ENCODE measurements at places on chromosomes 1 and 21. TPM values are rescaled to one million over a fixed set of nuclear protein-coding genes. Genes with fewer than 3 reads are reported as not detected.
A peak's percentile ranks its signal among the peaks of the same experiment; 100 is the strongest.

DNA sequence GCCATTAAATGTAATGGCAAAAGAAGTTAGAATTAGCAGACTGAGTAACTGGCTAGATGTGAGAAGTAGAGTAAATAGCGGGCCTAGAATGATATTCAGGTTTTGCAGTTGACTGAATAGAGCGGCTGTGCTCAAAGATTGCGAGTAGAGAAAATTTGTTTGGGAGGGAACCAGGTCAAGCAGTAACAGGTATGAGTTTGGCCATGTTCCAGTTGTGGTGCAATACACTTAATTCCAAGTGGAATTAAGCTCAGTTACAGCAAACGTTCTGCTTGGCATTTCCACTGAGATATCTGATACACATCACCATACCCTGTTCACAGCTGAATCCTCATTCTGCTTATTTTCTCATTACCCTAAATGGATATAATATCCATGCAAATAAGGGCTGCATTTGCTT lies 1382.9 kb downstream of the MRPL39 start:
- DNase-seq = no peak

The GBP7 gene
- not detected for total RNA-seq

GRCh38 chr1:23423415-23424292 lies 894 bp downstream of the TCEA3 start:
- no peak for DNase-seq

The MASP2 gene
- not detected for total RNA-seq

GRCh38 chr1:81224222-81224621 lies 576.5 kb upstream of the ADGRL2 start:
- no peak for DNase-seq

DNA sequence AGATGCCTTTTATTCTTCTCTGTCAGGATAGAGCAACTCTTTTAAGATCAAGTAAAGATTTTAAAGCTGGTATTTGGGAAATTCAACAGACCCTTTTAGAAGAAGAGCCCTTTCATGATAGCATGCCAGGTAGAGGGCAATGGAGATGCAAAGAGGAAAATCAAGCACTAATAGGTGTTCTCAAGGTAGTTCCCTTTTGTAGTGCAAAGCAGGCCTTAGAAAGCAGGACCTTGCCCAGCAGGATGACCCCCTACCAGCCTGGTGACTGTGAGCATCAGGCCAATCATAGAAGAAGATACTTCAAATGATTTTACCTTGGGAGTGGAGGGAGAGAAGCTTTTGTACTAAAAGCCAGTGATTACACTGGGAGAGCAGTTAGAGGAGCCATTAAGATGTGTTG lies 381.4 kb upstream of the ZRANB2 start:
- DNase-seq = no peak

The DNM3 gene
- 1.1 TPM for total RNA-seq

DNA sequence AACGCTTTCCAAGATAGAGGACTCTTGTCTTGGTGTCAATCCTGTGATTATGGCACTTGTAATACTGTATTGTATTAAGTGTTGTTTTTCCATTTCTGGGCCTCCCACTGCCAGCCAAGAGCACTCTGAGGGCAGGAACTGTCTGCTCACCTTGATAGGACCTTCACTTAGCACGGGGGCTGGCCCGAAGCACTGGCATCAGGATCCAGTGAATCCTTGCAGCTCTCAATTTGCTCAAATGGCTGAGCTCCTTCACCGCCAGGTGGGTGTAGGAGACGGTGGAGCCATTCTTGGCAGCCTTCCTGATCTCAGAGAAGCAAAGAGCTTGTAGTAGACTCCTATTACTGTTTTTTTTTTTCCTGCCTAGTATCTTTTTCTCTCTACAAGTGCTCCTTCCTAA lies 17.7 kb downstream of the MECR start:
- no peak for DNase-seq

The SRSF11 gene
- 62.3 TPM for total RNA-seq

The MYOCOS gene
- total RNA-seq = not detected

DNA sequence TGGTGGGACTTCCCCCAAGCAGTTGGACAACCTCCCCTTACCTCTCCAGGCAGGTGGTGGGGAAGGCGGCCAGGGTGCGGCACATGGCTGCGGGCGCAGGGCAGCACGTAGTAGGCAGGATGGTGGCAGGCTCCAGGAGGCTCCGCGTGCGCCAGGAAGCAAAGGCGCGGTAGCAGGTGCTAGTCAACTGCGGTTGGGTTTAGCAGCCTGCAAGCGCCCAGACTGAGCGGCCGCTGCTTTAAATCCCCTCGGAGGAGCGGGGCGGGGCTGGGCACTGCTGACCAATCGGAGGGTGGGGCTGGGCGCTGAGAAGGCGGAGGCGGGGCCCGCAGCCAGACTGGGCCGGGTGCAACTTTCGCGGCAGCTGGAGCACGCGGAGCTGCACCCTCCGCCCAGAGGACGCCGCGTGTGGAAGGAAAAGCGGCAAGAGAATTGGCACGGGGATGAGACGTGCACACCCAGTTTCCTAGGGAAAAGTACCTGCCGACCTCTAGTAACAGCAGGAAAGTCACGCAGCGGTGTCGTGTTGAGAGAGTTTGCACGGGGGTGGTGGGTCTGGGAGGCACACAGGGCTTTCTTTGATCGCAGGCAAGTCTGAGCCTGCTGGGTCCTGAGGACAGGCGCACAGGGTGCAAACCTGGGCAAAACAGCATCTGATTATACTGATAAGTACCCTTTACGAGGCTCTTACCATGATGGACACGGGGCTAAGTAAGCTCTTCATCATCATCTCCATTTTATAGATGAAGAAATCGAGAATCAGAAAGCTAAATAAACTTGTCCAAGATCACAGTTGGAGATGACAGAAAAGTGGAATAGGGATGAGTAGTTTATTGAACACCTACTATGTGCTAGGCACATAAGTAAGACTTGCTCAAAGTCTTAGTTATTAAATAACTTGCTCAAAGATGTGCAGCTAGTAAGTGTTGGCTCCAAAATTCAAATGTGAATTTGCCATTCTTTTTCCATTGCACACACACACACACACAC lies at the start of gene RGS16:
Gene RGS16, minus strand, starts transcription at position 215 of the 990 bp plus-strand sequence. Its CDS starts 130 bp downstream, at position 85.
- DNase-seq = peak; percentile 78

The RAB7B gene
- total RNA-seq = not detected

DNA sequence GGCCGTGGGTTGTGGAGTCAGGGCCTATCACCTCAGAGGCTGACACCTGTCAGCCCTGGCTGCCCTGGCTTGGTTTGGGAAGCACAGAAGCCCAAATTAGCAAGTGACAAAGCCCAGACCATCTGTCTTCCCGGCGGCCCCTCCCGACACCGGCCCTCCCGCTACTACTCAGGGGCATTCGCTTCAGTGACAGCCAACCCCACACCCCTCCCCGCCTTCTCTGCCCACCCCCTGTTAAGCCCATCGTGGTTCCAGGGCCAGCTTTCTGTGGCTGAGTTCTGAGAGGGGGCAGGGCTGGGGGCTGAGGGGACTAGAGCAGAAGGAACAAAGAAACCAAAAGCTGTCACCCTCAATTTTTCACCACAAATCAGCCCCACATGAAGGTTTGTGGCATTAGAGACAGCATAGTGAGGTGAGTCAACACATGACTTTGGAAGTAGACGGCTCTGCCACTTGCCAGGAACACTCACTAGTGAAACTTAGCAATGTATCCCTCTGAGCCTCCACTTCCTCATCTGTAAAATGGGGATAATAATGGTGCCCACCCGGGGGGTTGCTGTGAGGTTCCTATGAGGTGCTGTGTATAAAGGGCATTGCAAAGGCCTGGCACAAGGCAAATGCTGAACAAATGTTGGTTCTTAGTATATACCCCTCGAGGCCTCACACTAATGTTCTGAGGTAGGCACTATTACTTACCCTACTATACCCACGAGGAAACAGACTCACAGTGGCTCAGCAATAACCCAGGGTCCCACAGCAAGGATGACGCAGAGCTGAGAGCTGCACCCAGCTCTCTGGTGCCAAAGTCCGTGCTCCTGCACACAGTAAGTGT lies 5.2 kb upstream of the TNNI1 start:
- DNase-seq = no peak

The SLC30A2 gene
- total RNA-seq = not detected

DNA sequence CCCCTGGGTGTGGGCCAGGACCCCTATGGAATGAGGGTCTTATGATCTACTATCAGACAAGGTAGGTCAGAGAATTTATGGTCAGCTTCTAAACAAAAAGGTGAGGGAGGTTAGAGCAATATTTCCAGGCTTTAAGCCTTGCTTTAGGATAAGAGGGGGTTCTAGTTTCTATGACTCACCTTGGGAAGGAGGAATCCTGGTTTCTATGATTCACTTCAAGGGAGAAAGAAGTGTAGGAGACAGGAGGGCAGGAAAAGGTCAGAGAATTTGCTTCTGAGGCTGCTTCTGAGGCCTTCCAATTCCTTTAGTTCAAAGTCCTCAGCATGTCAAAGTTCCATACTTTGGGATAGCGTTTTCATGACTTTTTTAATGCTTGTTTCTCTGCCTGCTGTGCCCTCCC lies 35.2 kb downstream of the RGL1 start:
- DNase-seq = no peak

The MAB21L3 gene
- total RNA-seq = not detected

The KCNQ4 gene
- total RNA-seq = not detected

- peak; percentile 33 for DNase-seq
These were observed 909 bp upstream of the PAXBP1 start for GRCh38 chr21:32772281-32773047.

The DLGAP3 gene
- under 0.01 TPM for total RNA-seq

GRCh38 chr1:246577082-246577719 lies 10.9 kb downstream of the CNST start:
- DNase-seq = no peak

- peak; percentile 45 for DNase-seq
These were observed 16.9 kb upstream of the MTF2 start for GRCh38 chr1:93061895-93062792.

GRCh38 chr1:1358433-1359271 lies at the start of gene MXRA8:
MXRA8 (minus strand) TSS chr1:1358555; CDS start chr1:1358504, 51 bp downstream.
- DNase-seq = no peak

DNA sequence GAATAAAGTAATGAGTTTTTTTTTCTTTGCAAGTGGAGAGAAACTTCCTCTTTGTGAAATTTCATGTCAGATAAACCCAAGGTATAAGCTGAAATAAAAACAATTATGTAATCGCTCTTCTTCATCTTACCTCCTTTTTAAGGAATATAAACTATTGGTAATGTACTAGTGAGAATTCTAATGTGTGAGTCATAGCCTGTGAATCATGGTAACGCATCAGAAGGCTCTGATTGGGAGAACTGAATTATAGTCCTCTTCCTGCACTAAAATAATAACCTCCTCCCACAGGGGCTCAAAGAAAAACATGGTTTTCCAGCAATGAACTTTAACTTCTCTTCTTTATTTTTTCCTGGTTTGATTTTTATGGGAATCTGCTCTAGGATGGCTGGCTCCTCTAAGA lies 57.1 kb upstream of the COX20 start:
- DNase-seq = peak; percentile 78

- DNase-seq = no peak
These were observed 4.4 kb downstream of the MORN1 start for GRCh38 chr1:2386636-2387611.

- DNase-seq = no peak
These were observed 26.6 kb downstream of the TNNT2 start for GRCh38 chr1:201350884-201351283.

The CYP4A22 gene
- not detected for total RNA-seq

GRCh38 chr1:7121622-7121988 lies 336.4 kb downstream of the CAMTA1 start:
- DNase-seq = no peak

The TNNT2 gene
- total RNA-seq = not detected

DNA sequence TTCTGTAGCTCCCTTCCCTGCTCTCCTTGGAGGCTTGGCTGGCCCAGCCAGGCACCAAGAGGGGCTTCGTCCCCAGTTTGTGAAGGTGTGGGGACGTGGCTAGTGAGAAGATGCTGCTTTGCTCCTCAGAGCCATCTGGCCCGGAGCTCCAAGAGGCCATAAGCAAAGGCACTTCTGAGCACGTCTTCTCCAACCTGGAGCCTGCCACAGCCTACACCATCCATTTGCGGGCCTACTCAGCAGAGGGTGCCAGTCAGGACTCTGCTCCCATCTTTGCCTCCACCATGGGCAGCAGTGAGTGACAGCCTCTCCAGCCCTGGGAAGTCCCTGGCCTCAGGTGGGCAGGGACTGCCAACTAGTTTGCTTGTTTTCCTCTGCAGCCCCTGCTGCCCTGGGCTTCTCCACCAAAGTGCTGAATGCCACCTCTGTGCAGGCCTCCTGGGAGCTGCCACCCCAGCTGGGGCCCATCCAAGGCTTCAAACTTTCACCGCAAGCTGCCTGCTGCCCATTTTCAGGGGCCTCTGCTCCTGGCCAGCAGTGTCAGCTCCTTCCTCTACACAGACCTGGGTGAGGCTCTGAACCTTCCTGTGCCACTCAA lies 25.9 kb downstream of the SLC27A3 start:
- DNase-seq = no peak

DNA sequence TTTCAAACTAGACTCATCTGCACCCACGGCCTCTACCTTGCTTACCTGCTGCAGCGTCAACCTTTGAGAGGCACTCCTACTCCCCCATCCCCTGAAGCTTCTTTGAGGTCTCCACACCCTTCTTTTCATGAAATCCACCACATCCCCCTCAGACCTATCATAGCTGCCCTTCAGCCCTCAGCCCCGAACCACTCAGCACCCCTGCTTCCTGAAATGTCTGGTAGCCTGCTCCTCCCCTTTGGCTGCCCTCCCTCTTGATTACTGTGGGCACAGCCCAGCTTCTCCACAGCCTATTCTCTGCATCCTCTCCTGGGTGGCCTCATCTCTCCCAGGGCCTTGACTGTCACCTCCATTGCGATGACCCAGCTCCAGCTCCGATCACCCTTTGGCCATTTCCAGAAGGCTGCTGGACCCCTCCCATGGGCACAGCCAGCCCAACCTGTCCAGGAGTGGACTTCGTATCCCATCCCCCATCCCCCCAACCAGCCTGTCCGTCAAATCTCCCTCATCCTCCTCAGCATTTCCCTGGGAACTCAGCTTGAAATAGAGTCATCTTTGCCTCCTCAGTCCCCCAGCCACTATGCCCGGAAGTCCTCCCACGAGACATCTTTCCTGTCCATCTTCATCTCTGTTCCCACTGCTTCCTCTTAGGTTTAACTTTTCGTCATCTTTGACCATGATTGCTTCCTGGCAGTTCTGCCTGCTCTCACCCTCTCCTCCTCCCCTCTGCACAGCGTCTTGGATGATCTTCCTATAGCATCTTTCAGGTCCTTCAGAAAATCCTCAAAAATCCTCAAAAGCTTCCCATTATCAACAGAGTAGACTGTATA lies 6.1 kb upstream of the ADORA1 start:
- DNase-seq = no peak

GRCh38 chr1:88943241-88943640 lies 49.2 kb downstream of the KYAT3 start:
- no peak for DNase-seq

The MYCBP gene
- total RNA-seq = 6.3 TPM

- DNase-seq = no peak
These were observed 24.8 kb downstream of the ADGRB2 start for GRCh38 chr1:31739346-31739745.

GRCh38 chr1:203648276-203648675 lies 21.6 kb downstream of the ATP2B4 start:
- no peak for DNase-seq

The KIF14 gene
- 1.2 TPM for total RNA-seq

Data from lung microvascular endothelial cell (primary cell).